Effector memory CD4-positive, alpha-beta T cell (primary cell): ENCODE measurements at places on chromosomes 4 and X.

DNA sequence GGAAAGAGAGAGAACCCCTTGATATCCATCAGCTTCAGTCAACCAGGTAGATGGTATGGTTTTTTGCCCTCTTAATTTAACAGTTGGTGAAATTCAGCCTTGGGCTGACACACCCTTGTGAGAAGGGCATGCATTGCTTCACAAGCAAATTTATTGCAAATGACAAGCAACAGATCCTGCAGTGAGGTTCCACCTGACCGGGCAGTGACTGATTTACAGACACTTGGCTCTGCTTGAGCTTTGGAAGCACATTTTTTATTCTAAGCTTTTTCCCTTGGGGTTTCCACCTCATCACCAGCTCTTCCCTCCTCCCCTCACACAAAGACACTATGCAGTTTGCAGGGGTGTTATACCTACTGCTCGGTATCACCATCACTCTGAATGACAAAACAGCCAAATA is 28.3 kb upstream of the SERTM2 start:
- no peak for DNase-seq

DNA sequence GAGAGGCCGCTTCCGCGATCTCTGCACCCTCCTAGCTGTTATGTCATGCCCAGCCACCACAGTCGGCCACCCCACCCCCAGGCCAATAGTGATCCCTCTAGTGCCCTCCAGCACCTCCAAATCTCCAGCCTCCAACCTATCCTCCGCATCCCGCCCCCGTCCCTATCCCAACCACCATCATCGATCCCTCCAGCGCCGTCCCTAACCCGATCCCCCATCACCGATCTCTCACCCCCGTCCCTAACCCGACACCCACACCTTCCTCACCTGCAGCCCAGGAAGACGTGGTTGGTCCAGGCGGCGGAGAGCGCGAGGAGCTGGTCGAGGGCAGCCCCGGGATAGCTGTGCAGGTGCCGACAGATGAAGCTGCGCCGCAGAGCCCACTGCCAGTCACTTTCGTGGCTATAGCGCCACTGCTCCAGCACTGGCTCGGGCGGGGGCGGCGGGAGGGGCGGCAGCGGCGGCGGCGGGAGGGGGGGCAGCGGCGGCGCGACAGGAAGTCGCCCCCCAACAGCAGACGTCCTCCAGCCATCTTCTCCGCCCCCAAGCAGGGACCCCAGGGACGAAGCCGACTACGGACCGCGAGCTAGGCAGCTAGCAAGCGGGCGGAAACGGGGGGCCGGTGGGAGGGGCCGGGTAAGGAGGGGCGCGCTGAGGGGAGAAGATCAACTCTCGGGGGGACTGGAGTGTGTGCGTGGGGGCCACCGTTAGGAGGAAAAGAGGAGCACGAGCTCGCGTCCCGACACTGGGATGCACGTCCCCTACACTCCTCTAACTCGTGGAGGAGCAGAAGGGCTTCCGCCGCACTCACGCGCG is 552 bp downstream of the NKRF start:
- peak; percentile 9 for DNase-seq

- DNase-seq, result no peak
Observed at GRCh38 chr4:186216465-186217024, 10.8 kb upstream of the KLKB1 start.

DNA sequence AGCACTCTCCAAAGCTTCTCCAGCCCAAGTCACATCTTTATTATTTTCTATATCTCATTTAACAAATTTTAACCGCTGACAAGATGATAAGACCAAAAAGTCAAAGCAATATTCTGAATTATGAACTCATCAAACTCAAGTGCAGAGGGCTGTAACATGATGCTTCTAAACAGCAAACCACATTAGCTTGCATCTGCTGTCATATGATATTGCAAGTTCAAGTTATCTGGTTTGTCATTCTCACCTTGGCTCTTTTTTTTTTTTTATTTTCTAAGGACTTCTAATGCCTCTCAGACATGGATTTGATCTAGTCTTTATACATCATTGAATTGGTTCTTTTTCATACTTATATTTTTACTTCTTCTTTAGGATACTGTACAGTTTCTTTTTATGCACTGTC is 93.4 kb downstream of the SLC10A7 start:
- DNase-seq, result no peak

- no peak for DNase-seq
Observed at GRCh38 chr4:15718959-15719358, 16.1 kb downstream of the BST1 start.

GRCh38 chrX:84634201-84634782 is 132.0 kb upstream of the HDX start:
- no peak for DNase-seq
